ENCODE measurements at places on chromosomes 11 and 22.

GRCh38 chr11:102061276-102061675 is 14.0 kb downstream of the CFAP300 start:
- no peak for DNase-seq

GRCh38 chr11:35667257-35667656 is 4.7 kb downstream of the TRIM44 start:
- DNase-seq = no peak

DNA sequence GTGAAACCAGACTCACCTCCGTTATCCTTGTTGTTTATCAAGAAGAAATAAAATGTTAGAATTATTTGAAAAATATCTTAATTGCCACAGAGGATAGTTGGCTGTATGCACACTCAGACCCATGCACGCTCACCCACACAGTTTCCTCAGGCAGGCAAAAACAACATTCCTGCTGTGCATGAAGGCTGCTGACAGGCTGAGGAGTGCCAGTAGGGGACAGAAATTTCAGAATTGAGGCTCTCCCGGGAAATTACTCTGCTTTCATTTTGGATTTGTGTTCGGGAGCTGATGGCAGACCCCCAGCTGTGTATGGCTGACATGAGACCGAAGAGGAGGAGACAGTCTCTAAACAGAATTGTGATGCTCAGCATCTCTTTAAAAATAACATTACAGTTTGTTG is 87.5 kb downstream of the AMOTL1 start:
- no peak for DNase-seq

- DNase-seq = no peak
Measured at GRCh38 chr11:42800041-42800440, 511.8 kb upstream of the API5 start.

- DNase-seq = peak; percentile 83
Measured at GRCh38 chr22:37933711-37934376, 19.6 kb downstream of the C22orf23 start.

DNA sequence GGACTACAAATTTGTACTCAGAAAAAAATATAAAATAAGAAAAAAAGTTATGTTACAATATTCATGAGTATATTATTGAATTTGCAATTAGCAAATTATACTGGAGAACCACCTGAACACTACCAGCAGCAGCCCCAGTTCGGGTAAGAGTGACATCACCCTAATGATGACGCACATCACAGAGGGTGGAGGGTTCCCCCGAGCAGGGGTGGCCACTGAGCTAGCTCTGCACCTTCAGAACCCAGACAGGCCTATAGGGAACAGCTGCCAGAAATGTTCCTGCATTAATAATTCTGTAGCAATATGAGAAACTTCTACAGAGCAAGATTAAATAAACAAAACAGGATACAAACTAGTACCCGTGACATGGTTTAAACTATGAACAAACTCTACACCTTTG is 17.5 kb upstream of the ARAP1 start:
- no peak for DNase-seq

- DNase-seq = no peak
Measured at GRCh38 chr11:24238771-24239645, 257.8 kb upstream of the LUZP2 start.

- no peak for DNase-seq
Measured at GRCh38 chr22:31616315-31616980, 45.6 kb downstream of the PISD start.

- no peak for DNase-seq
Measured at GRCh38 chr11:77866336-77866735, 45.4 kb downstream of the AAMDC start.

DNA sequence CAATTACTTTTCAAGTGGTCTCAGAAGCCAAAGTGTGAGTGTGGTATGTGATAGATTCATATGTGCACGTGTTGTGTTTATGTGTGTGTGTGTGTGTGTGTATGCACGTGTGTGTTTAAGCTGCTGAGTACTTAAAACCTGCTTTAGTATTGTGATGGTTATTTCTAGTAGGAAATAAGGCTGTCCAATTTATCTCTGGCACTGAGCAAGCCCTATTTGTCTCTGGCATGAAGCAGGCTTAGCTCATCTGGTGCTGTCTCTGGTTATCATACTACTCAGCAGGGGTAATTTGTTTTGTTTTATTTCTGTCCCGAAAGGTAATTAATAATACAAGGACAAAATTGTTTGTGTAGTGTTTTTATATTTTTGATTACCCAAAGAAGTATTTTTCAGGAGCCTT is 333.7 kb downstream of the FAT3 start:
- DNase-seq = no peak

GRCh38 chr11:6404342-6405051 is 14.2 kb downstream of the SMPD1 start:
- DNase-seq = no peak

- DNase-seq = no peak
Measured at GRCh38 chr11:10857459-10857708, 469 bp downstream of the ZBED5 start.

GRCh38 chr11:20363500-20364340 is at the start of gene HTATIP2:
Gene HTATIP2 (plus strand): TSS chr11:20363714. CDS start chr11:20364238, 524 bp downstream.
- DNase-seq = no peak

DNA sequence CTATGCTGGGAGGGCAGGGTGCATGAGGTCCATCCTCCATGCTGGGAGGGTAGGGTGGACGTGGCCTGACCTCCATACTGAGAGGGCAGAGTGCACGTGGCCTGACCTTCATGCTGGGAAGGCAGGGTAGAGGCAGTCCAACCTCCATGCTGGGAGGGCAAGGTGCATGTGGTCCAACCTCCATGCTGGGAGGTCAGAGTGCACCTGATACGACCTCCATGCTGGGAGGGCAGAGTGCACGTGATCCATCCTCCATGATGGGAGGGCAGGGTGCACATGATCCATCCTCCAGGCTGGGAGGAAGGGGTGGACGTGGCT is 622.2 kb downstream of the BRD1 start:
- DNase-seq = no peak

GRCh38 chr11:115421992-115422689 is 82.1 kb downstream of the CADM1 start:
- DNase-seq = no peak

DNA sequence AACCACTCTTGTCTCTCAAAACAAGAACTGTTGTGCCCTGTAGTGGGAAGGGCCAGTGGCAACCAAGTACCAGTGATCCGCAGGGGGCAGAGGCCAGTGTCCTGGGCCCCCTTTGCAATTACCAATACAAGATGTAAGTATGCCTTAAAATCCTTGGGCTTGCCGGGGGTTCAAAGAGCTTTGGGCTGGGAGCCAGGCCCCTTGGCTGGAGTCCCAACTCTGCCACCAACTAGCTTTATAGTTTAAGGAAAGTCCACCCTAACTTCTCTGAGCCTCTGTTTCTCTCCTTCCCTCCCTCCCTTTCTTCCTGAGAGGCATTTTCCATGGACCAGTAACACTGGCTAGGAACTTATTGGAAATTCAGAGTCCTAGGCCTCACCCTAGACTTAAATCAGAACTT is 15.5 kb downstream of the CLMP start:
- DNase-seq = no peak

- peak; percentile 53 for DNase-seq
Measured at GRCh38 chr11:68206211-68206610, 6.9 kb downstream of the KMT5B start.
